T follicular helper cell (primary cell): ENCODE measurements at places on chromosomes 5 and 9.

DNA sequence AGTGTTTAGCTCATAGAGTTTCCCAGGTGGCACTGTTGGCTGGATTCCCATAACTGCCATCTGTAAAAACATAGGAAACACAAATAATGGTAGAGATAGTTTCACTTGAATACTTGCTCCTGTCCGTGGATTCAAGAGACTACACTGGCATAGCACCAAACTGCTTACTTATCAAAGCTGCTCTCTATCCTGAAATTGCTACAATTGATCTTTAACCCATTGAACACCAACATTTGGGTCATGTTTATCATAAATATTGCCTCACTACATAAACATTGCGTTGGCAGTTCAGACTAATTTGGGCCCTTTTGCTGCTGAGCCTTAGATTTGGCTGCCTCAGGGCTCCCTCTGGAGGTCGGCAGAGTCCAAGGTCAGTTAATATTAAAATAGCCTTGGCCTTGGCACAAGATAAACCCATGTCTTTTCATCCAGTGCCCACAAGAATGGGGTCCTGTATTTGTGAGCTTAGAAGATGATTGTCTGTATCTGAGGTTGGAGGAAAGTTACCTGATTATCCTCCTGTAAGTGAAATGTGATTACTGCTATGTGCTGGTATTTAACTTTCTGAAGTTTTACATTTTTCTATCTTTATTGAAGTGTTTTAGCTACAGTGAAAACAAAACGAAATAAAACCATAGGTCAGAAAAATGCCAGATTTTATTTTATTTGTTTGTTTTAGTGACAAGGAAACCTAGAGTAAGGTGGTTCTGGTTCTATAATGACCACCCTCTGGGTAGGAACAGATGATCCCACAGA lies 4.0 kb upstream of the RANBP3L start:
- DNase-seq: no peak

- DNase-seq: no peak
Observed at GRCh38 chr9:19155106-19155935, 28.0 kb upstream of the PLIN2 start.

DNA sequence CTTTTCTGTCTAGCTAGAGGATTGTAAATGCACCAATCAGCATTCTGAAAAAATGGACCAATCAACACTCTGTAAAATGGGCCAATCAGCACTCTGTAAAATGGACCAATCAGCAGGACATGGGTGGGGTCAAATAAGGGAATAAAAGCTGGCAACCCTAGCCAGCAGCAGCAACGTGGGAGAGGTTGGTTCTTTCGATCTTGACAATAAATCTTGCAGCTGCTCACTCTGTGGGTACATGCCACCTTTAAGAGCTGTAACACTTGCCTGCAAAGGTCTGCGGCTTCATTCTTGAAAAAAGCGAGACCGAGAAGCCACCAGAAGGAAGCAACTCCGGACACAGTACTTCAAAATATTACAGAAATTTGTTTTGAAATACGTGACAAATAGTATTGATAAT lies 424.6 kb upstream of the CDH9 start:
- no peak for DNase-seq

DNA sequence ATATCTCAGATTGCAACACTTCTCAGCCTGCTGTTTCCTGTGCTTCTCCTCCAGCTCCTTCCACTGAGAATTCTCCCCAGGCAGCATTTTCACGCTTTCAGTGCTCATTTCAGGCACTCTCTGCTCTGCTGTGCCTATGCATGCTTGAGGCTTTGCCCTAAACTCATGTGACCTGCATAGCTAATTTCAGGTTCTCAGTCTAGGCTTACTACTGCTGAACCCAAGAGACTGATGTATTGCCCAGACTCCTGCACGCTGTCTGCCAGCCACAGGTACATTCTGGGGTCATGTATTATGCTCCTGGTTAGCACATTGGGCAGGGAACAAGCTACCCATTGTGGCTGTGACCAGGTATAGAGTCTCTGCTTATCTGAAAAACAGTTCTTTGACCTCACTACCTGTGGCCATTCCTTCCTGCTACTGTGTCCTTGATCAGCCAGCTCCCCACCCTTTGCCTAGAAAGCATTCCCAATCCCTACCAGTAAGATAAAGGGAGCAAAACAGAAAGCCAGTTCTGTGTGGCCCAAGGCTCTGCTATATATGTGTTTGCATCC lies 34.7 kb downstream of the PIP5K1B start:
- DNase-seq: no peak

- DNase-seq: no peak
Observed at GRCh38 chr5:149757197-149757947, 27.3 kb downstream of the PPARGC1B start.

DNA sequence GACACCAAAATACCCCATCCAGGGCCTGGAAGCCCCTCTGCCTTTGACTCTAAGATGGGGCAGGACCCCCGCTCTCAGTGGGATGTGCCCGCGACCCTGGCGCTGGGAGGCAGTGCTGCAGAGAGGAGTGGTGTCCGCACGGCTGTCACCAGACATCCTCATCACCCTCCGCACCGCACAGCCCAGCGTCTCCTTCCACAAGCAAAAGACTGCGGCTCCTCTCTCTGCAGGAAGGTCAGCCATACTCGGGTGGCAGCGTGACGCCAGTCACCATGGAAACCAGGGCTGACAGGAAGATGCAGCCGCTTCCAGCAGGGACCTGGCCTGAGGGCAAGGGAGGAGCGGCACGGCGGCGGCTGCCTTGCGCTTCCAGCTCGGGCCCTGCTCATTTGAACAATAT lies 17.1 kb upstream of the SLC6A3 start:
- no peak for DNase-seq

DNA sequence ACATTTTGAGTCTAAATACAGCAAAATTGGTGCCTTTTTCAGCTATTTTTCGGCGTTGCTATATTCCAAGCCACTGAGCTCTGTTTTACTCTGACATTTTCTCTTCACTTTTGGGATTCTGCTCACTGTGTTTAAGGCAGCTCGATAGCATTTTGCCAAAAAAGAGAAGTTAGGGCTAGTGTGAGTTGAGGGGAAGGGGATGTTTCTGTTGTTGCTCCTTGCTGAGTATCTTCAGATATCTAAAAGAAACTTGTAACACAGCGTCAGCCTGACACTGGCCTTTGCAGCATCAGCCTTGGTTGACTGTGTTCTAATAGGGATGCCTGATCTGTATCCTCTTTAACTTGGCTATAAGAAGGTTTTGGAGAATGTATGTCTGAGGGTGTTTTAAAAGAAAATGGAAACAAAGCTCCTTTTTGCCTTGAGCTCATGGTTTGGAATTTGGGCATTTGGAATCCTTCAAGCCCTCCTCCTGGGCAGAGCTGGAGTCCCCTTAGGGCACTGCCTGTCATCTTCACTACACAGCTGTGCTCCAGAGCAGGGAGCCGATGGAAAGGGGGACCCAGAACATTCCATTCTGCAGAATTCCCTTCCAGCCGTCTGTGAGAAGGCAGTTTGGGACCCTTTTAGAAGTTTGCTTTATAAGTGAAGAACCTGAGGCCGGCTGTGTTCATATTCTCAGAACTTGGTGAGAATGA lies 63.0 kb downstream of the EXOSC2 start:
- no peak for DNase-seq
